ENCODE measurements at places on chromosomes 16 and 17. TPM values are rescaled to one million over a fixed set of nuclear protein-coding genes. Genes with fewer than 3 reads are reported as not detected.

- no peak overlapping the region for H3K4me3 ChIP-seq
- no peak overlapping the region for H3K27ac ChIP-seq
- no peaks in the 10 kb centered on the region for H3K27me3 ChIP-seq
- no peak for DNase-seq
Observed at GRCh38 chr17:2808367-2809335, 12.4 kb downstream of the RAP1GAP2 start.

DNA sequence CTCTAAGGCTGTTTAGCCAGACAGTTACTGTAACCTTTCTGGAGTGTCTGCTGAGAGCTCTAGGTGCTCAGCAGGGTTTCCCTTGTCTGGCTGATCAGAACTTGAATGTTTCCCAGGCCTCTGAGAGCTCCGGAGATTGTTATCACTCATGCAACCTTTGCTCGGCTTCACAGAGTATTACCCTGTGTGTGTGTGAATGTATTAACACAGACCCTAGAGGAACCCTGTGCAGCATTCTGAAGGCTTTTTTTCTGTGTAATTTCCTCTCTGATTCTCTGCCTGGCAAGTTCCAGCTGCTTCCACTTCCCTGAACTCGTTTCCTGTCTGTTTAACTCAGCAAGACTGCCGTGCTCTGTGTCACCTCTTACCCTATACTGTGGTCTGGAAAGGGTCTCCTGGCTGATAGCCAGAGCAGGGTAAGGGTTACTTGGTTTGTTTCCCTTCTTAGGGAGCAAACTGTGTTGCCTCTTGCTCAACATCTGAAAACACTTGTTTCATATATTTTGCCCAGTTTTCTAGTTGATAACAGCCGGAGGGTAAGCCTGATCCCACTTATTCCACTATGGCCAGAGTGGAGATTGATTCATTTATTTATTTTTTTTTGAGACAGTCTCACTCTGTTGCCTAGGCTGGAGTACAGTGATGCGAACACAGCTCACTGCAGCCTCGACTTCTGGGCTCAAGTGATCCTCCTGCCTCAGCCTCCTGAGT lies 21.7 kb downstream of the PRMT7 start:
- no peaks in the 10 kb centered on the region for H3K27me3 ChIP-seq
- peak overlapping the region; percentile 61 for H3K27ac ChIP-seq
- DNase-seq = no peak
- H3K4me1 ChIP-seq = peaks cover 27% of the 10 kb centered on the region

DNA sequence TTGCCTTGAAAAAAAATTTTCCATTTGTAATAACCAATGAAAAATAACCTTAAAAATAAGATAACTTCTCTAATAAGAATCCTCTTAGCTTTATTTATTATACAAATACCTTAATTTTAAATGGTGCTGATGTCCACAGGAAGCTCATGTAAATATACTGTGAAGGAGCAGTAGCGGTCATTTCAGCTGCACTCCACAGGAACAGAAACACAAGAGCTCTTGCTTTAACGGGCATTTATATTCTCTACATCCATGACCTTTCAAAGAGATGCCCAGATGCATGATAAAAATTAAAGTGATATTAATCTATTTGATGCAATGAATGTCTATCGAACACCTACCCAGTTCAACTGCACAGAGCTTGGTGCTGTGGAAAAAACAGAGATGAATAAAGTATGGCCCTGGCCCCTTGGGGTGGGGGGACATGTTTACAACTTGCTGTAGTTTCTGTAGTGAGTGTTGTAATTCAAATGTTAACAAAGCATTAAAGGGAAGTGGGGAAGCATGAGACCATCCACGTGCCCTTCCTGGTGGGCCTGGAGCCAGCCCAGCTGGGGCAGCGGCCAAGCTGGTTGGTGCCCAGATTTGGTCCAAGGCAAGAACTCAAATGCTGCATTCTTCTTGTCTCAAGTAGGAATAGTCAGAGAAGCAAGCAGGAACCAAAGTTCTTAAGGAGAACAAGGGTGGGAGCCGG lies 47.9 kb downstream of the IQCK start:
- peak overlapping the region; percentile 25 for H3K27ac ChIP-seq
- H3K4me3 ChIP-seq = no peak overlapping the region
- H3K36me3 ChIP-seq = no peaks in the 10 kb centered on the region
- H3K27me3 ChIP-seq = no peaks in the 10 kb centered on the region

DNA sequence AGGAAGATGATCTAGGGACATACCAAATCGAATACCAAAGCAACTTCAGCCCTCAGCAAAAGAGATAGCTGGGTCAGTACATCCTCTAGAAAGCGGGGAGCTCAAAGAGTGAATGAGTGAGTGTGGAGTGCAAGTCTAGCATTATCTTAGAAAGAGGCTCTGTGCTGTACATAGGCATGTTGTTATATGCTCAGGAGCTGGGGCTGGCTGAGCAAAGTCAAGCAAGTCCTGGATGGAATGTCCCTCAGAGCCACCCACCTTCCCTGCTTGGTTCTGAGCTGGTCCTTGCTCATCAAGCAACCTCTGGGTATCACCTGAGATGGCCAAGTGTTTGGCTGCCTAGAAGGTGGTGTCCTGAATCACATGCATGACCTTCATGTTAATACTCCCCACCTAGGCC lies 4.9 kb upstream of the KLHL11 start:
- no peak for DNase-seq
- no peak overlapping the region for H3K27ac ChIP-seq
- no peaks in the 10 kb centered on the region for H3K4me1 ChIP-seq
- no peak overlapping the region for H3K4me3 ChIP-seq
- H3K27me3 ChIP-seq = no peaks in the 10 kb centered on the region

DNA sequence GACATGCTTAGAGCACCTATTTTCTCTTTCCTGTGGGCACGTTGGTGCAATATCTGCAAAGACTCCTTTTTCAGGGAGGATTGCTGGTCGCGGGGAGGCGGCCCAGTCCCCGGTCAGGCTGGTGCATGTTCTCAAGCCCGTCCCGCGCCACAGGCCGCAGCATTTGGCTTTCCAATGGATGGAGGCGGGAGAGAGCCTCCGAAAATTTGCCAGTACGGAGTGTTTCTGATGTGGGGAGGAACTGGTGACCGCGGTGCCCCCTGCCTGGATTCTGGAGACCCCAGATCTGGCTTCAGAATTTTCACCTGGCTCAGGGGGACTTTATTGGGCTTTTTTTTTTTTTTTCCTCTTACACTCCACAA lies 2.3 kb downstream of the CMIP start:
- peaks cover 33% of the 10 kb centered on the region for H3K4me1 ChIP-seq
- no peak for DNase-seq
- H3K4me3 ChIP-seq = peak overlapping the region; percentile 82
- no peaks in the 10 kb centered on the region for H3K36me3 ChIP-seq
- no peaks in the 10 kb centered on the region for H3K27me3 ChIP-seq
- peak overlapping the region; percentile 83 for H3K27ac ChIP-seq

DNA sequence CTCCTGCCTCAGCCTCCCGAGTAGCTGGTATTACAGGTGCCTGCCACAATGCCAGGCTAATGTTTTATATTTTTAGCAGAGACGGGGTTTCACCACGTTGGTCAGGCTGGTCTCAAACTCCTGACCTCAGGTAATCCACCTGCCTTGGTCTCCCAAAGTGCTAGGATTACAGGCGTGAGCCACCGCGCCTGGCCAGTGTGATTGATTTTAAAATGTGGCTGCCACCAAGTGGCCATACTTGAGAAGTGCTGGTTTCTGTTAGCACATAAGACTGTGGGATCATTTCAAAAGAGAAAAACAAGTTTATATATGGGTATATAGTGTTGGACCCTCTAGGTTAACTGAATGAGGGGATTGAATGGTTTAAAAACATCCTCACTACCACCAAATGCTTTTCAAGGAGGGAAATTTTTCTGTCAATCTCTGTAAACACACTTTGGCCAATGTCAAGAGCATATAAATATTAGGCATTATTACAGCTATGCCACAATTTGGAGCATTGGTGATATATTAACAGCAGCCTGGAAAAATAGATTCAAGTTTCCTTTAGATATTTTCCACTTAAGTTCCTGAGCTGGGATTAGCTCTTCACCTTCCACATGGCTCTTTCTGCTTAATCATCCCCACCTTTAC lies 13.5 kb upstream of the DHRS13 start:
- H3K27ac ChIP-seq = no peak overlapping the region
- peak; percentile 69 for DNase-seq
- H3K27me3 ChIP-seq = no peaks in the 10 kb centered on the region
- no peak overlapping the region for H3K4me3 ChIP-seq
- peaks cover 20% of the 10 kb centered on the region for H3K4me1 ChIP-seq

DNA sequence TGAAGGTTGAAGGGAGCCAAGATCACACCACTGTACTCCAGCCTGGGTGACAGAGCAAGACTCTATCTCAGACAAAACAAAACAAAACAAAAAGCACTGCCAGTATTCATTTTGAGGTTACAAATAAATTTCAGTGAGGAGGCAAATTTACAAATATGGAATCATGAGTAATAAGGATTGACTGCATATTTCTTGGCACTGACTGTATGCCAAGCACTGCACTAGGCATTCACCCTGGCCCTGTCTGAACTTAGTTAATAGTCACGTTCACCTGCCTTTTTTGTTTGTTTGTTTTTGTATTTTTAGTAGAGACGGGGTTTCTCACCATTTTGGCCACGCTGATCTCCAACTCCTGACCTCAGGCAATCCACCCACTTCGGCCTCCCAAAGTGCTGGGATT lies 5.1 kb downstream of the LDAF1 start:
- no peaks in the 10 kb centered on the region for H3K27me3 ChIP-seq
- peaks cover 21% of the 10 kb centered on the region for H3K4me1 ChIP-seq
- H3K36me3 ChIP-seq = peaks cover 45% of the 10 kb centered on the region
- H3K4me3 ChIP-seq = no peak overlapping the region

- no peaks in the 10 kb centered on the region for H3K27me3 ChIP-seq
- H3K27ac ChIP-seq = peak overlapping the region; percentile 19
- DNase-seq = no peak
- H3K36me3 ChIP-seq = no peaks in the 10 kb centered on the region
- no peak overlapping the region for H3K4me3 ChIP-seq
- peaks cover 46% of the 10 kb centered on the region for H3K4me1 ChIP-seq
Observed at GRCh38 chr17:2192367-2193057, 111.1 kb downstream of the SMG6 start.

GRCh38 chr16:22353933-22354541 lies 20.4 kb downstream of the CDR2 start:
- no peak overlapping the region for H3K4me3 ChIP-seq
- no peaks in the 10 kb centered on the region for H3K27me3 ChIP-seq
- H3K4me1 ChIP-seq = peaks cover 22% of the 10 kb centered on the region
- H3K27ac ChIP-seq = no peak overlapping the region
- no peak for DNase-seq

Gene SLC4A1
- total RNA-seq = 0.43 TPM

Gene PRR35
- total RNA-seq = not detected

Gene TK1
- total RNA-seq = 3.3 TPM

Measured in upper lobe of right lung (tissue), 1 donor.